Fibroblast of skin of back (primary cell): ENCODE measurements at places on chromosomes 1 and 21.

DNA sequence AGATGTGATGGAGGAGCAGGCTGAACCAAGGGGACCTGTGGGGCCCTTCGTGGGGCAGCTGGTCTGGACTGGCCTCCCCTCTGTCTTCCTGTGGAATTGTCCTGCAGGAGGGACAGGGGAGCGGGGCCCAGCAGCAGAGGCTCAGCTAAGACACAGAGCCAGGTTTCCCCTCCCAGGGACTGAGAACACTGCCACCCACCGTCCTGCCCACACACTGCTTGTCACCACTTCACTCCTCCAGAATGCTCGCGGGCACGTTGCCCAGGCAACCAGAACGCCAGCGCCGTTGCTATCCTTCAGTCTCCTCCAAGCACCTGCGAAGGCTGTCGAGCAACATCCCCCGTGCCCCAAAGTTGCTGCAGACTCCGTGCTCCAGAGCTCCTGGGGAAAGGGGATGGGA, 46.4 kb downstream of the AJAP1 start:
- peak; percentile 48 for DNase-seq

DNA sequence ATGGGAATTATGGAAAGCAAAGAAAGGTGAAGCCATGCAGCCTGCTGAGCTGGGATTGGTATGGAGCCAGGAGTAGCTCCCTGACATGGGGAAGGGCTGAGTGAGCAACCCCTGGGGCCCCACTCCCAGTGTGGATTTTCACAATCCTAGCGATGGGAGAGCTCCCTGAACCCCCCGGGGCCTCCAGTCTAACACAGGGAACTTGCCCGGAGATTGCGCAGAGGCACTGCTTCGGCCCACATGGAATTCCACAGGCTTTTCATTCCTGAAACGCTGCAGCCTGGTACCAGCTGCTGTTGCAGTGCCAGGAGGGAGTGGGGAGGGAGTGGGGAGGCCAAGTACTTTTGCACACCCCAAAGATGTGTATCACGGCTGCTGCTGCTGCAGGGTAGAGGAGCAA, 110.4 kb upstream of the C21orf91 start:
- no peak for DNase-seq

- DNase-seq: peak; percentile 60
Observed at GRCh38 chr1:110123224-110123623, 11.0 kb downstream of the UBL4B start.

DNA sequence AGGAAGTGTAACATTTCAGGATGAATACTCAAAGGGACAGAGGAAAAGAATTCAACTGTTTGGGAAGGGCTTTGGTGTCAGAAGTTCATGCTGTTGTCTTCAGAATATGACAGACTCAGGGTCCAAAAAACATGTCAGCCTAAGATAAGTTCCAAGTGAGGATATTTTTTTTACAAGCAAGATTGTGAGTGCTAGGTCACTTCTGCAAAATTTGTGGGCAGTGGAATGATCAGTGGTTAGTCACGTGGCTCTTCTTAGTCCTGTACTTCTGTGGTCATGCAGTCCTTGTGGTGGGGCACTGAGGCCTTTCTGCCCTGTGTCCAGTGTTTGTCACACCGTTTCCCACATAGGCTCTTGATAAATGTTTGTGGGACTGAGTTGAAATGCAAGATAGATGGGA, 5.2 kb downstream of the RGL1 start:
- peak; percentile 17 for DNase-seq

- DNase-seq: no peak
Observed at GRCh38 chr1:119971710-119972570, 75.6 kb upstream of the ADAM30 start.

GRCh38 chr1:2639607-2640521, 7.0 kb upstream of the MMEL1 start:
- DNase-seq: no peak

GRCh38 chr1:87897481-87897880, 568.8 kb downstream of the LMO4 start:
- DNase-seq: no peak

GRCh38 chr1:225651872-225652728, 823 bp downstream of the ENAH start:
- peak; percentile 45 for DNase-seq

GRCh38 chr1:20962576-20963258, 175.6 kb upstream of the HP1BP3 start:
- no peak for DNase-seq

- DNase-seq: no peak
Observed at GRCh38 chr1:25700626-25701025, 84.0 kb downstream of the MAN1C1 start.

DNA sequence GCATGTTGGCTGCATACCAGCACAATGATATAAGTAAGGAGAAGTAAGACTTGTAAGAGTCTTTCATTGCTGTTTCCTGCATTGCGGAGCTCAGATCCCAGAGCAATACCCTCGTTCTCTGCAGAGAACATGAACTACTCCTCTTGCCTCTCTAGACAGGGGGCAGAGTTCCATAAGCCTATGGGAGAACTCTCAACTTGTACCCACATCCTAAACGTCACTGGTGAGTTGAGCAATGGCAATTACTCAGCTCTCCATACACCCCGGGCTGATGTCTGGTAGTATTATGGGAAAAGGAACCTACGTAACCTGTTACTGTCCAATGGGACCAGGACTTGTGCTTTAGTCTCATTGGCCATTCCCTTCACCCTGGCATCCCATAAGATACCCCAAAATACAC, 27.3 kb upstream of the ZNF496 start:
- no peak for DNase-seq

DNA sequence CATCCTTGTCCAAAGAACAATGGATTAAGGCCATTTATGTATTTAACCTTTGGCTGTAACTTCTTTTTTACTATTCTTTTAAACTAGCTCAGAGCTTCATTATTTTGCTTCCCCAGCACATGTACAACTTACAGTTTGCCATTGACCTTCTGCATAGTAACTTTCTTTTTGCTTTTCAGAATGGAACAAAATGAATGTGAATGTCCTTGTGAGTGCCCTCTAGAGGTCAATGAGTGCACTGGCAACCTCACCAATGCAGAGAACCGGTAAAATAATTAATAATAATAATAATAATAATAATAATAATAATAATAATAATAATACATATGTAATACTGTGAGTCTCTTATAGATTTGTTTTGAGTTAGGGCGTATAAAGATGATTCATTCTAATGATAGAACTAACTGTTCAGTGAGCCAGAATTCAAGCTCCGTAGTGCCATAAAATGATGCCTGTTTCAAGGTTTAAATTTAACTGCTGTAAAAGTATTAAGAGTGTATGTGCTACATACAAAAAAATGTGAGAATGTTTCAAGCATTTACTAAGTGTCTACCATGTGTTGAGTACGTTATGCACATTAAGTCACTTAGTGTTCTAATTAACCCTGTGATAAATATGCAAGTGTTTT, 69.0 kb upstream of the RAVER2 start:
- DNase-seq: peak; percentile 16

- no peak for DNase-seq
Observed at GRCh38 chr1:229434641-229435051, 752 bp upstream of the ACTA1 start.

GRCh38 chr1:200873671-200874397, 1.1 kb downstream of the GPR25 start:
- DNase-seq: no peak

DNA sequence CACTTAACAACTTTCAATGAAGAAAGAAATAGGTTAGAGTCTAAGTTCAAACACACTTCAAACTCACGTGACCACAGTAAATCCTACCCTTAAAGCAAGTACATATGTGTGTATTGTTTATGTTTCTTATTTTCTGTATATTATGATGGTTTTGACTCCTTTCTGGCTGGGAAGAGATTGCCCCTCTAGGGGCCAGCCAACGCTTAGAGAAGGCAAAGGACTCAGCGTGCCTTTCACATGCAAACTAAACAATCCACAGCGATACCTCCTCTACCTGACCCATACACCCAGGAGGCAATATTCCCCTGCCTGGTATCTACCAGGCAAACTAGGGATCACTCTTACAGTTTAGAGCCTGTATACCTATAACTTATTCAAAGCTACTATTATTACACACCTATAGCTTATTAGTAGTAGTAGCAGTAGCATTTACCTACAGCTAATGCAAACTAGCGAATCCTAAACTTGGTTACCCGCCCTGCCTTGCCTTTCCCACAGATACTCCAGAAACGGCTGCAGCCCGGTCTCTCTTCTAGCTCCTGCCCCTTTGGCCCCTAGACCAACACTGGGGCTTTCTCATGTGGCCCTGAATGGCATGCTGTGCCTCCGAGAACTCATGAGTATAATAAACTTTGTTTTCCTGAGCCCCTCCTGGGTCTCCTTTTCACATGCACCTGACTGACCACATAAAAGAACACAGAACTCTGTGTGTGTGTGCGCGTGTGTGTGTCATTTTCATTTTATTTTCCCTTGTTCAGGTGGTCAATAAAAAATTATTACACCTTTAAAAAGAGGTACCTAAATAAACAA, 14.0 kb downstream of the NRIP1 start:
- DNase-seq: no peak

GRCh38 chr1:53460211-53460634, 1.0 kb downstream of the DMRTB1 start:
- no peak for DNase-seq

DNA sequence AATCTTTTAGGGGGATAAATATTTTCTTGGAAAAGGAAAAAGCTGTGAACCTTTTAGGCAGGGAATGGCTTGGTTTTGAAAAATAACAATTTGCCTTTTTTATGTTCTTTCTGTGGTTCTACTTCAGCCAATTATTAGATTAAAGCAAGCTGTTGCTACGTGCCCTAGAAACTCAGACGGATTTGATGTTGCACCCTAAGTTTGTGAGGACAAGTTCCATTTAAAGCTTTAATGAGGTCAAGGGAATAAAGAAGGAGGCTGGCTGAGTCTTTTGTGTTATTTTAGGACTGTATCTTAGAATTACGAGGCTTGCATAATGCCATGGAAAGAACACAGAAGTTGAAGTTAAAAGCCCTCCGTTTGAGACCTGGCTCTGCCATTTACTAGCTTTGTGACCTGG, 216.9 kb downstream of the NUF2 start:
- DNase-seq: no peak
